Activated CD4-positive, alpha-beta T cell treated with anti-CD3 and anti-CD28 coated beads for 1 hour (primary cell): ENCODE measurements at places on chromosomes 5 and 9.

DNA sequence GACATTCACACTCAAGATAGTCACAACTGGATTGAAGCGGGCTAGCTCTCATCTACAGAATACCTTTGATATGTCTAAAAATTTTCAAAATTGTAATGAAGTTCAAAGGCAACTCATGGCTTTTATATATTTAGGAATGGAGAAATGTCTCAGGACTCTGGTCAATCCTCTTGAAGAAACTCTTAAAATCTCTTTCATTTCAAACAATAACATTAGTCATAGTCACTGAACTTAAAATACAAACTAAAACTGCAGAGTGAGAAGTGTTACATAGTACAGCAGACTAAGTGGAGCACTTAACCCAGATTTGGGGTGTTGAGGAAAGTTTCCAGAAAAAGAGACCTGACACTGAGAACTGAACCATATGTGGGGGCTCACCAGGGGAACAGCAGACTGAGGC is 20.7 kb downstream of the FANCC start:
- DNase-seq = no peak

- no peak for DNase-seq
These were observed 53.2 kb upstream of the HMHB1 start for GRCh38 chr5:143758750-143759149.

DNA sequence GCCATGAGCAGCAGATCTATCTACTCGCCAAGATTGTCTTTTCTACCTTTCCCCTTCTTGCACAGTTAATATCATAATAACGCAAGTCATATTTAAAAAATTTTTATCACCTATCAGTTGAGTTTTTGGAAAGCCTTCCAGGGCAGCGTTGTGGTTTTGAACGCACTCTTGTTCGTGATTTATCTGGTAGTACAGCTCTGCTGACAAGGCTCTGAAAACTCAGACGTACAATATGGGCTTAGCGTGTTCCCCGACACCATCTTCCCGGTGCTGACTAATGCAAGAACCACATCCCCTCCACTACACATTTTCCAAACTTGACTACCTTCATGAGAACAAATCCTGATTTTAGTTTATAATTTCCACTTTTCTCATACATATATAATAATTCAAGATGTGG is 1.6 kb upstream of the NFIL3 start:
- no peak for DNase-seq

DNA sequence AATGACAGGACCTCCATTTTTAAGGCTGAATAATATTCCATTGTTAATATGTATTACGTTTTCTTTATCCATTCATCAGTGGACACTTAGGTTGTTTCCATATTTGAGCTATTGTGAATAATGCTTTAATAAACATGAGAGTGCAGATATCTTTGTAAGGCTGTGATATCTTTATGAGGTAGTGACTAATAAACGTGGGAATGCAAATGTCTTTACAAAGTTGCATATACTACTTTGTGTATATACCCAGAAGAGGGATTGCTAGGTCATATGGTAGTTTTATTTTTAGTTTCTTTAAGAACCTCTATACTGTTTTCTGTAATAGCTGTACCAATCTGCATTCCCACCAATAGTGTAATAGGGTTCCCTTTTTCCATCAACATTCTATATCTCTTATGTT is 148.7 kb downstream of the FOCAD start:
- no peak for DNase-seq

GRCh38 chr5:24854850-24855249 is 210.1 kb upstream of the CDH10 start:
- DNase-seq = no peak

- DNase-seq = no peak
These were observed 4.9 kb upstream of the RARS1 start for GRCh38 chr5:168481330-168481788.

DNA sequence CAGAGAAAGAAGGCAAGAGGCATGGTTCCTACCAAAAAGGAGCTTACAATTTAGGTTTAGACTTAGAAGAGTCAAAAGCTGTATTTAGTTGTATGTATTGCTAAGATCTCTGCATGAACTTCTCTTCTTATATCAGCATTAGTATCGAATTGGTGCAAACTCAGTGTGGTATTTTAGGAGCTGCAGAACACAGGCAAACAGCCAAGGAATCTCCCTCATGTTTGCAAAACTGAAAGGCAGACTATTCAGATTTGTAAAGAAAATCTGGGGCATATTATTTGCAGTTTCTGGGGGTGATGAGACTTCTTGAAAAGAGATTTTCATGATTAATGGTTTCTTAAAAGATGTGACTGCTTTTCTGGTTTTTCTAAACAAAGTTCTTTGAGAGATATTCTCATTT is 252.7 kb downstream of the CEMIP2 start:
- DNase-seq = no peak

DNA sequence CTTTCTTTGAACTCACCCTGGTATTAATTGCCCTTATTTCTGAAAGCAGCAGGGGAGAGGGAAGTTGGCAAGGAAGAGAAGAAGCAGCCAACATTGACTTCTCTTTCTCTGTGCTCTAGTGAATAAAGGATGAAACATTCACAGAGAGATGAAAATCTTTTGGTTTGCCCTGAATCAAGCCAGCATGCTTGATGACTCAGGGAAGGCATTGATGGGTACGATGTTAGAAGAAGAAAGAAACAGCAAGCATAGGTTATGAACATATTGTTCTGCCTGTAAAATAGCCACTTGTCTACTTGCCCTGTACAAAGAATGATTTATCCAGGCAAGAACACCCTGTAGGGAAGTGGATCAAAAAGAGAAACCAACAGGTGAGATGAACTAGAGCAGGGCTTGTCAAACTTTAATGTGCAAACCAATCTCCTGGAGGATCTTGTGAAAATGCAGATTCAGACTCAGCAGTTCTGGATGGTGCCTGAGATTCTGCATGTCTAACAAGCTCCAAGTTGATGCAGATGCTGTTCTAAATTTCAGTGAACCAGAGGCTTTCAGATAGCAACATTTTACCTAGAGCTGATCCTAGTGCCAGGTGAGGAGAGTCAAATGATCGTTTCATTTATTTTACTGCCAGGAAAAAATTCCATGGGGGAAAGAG is 586.6 kb upstream of the TLE4 start:
- no peak for DNase-seq

GRCh38 chr5:51829691-51830090 is 446.4 kb downstream of the ISL1 start:
- DNase-seq = no peak

- DNase-seq = no peak
These were observed 121.1 kb downstream of the FBXL7 start for GRCh38 chr5:15621094-15621493.

- no peak for DNase-seq
These were observed 152.8 kb upstream of the DAP start for GRCh38 chr5:10913841-10914240.

- no peak for DNase-seq
These were observed 727 bp downstream of the SMAD5 start for GRCh38 chr5:136133222-136133921.

DNA sequence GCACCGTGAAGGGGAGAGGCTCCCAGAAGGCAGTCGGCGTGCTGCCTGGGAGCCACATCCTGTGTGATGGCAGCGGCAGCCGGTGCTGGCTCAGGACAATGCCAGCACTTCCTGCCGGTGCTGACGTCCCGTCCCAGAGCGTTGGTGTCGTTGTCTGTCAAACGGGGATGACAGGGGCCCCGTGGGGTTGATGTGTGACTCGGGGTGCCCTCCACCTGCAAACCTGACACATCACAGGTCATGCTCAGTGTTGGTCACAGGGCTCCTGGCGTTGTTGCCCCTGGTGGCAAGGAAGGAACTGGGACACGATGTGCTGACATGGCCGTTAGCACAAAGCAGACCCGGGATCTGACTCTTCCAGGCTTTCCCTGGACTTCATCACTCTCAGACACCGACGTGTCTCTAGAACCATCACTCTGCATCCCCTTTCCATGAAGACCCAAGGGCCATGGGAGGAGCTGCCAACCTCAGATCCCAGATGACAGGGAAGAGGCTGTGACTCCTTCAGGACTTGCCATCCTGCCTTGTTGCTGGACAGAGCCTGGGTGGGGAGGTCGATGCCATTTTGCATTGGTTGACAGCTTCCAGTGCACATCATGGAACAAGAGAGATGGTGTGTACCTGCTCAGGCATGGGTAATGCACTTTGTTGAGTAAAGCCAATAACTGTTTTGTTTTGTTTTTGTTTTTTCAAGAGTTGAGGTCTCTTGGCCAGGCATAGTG is 21.5 kb downstream of the PLPP7 start:
- DNase-seq = peak; percentile 28

- no peak for DNase-seq
These were observed 72.8 kb downstream of the ADAMTS2 start for GRCh38 chr5:179272326-179273072.

DNA sequence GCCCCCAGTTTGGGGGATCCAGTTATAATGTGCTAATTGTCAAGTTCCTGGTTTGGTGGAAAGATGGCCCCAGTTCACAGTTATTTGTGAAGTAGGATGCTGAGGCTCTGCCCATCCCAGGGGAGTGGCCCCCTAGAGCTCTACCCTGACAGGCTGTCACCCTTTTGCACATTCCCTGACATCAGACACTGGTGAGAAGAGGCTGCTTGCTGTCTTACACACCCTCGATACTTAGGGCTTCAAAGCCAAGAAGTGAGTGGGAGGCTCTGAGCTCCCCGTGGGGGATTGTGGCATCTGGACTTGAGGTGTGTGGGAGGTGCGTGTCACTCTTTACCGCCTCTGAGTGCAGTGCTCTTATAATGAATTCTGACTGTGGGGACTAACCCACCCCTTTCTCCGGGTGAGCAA is 168.5 kb downstream of the DOCK2 start:
- no peak for DNase-seq

DNA sequence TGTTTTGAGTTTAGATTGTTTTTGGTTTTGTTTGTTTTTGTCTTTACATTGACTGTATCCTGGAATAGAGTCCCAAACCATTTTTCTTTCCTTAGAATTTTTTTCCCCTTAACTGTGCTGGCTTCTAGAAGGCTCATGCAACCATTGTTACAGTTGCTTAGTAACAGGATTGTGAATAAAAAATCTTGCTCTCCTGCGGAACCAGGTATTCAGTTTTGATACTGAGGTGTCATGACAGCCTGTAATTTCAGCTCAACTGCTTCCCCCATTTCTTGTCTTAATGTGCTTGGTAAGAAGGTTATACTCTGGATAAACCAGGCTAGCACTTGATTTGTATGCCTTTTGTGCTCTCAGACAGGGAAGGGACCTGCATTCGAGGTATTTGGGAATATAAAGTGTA is 42.1 kb downstream of the FOCAD start:
- no peak for DNase-seq

DNA sequence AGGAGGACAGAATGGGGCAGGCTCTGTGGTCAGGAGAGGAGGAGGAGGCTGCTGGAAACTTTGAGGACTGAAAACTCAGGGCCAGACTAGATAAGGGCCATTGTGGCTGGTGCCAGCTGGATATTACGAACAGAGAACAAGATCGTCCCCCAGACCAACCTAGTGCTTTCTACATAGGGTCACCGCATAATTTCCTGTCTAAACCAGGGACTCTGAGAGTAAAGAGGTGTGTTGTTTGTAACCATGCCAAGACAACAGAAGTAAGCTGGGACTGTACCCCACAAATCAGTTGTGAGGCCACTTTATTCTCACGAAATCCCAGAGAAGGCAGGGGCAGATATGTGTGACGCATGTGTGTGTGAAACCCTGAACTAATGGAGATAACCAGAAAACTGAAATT is 20.3 kb upstream of the GFPT2 start:
- DNase-seq = no peak

- DNase-seq = no peak
These were observed 12.9 kb downstream of the TRAF2 start for GRCh38 chr9:136899196-136899595.

DNA sequence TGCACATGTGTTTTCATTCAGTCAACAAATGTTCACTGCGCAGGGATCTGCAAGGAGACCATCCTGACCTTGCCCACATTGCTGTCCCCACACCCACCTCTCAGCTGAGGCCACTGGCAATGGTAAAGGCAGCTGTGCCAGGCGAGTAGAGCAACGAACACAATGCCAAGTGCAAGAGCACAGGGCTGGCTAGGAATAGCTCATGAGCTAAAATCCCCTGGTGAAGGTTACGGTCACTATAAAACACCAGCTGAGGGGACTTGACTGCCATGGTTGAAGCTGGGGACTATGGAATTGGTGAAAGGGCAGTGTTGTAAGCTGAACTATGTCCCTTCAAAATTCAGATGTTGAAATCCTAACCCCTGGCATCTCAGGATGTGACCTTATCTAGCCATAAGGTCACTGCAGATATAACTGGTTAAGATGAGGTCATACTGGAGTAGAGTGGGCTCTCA is 96.1 kb downstream of the OTULIN start:
- no peak for DNase-seq

GRCh38 chr9:74800226-74800625 is 87.5 kb downstream of the TRPM6 start:
- DNase-seq = no peak

- DNase-seq = no peak
These were observed 127.0 kb downstream of the ADAMTS2 start for GRCh38 chr5:179217956-179218942.

DNA sequence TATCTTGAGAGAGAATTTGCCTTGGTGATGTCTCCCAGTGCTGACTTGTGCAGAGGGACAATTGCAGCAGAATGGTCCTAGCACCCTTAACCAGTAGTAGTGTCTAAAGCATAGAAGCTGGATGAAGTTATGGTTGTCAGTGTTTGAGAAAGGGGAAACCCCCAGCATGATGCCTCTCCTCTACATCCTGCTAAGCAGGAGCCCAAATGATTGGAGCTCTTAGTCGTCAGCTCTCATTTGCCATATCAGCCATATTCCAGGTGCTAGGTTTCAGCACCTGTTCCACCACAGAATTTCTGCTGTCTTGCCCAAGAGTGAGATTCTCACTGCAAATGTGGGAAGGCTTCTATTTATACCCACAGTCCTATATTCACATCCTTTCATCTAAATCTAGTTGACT is 43.7 kb upstream of the RFX3 start:
- DNase-seq = no peak

DNA sequence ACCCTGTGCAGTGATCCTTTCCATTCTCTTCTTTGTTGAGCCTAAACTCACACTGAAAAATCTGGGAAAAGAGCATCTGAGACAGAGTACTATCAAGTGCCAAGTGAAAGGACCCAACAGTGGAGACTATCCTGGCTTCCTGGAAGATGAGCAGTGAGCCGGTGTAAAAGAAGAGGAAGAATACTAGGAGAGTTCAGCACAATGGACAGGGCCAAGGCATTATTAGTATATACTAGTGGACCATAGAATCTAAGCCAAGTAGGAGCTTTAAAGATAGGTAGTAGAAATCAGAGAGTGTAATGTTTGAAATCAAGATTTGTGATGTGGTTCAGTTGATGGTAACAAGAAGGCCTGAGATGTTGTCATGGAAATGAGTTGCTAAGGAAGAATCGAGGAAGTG is 140.8 kb downstream of the CAMK4 start:
- DNase-seq = no peak

GRCh38 chr9:131264231-131264630 is 12.1 kb downstream of the FAM78A start:
- no peak for DNase-seq

- DNase-seq = no peak
These were observed 79.0 kb upstream of the ZNF608 start for GRCh38 chr5:124825250-124825982.

- no peak for DNase-seq
These were observed 44.2 kb downstream of the SH3PXD2B start for GRCh38 chr5:172410160-172410559.

GRCh38 chr5:3325201-3325971 is 270.2 kb upstream of the IRX1 start:
- no peak for DNase-seq

- no peak for DNase-seq
These were observed 151.0 kb downstream of the MYO10 start for GRCh38 chr5:16784843-16785791.
